ENCODE measurements at places on chromosomes 16 and 17.

- no peak for DNase-seq
Observed at GRCh38 chr17:20968913-20969616, 73.7 kb downstream of the USP22 start.

- no peak for DNase-seq
Observed at GRCh38 chr17:48388955-48389743, 40.9 kb downstream of the SKAP1 start.

GRCh38 chr17:70104791-70105523 is 29.9 kb downstream of the KCNJ16 start:
- no peak for DNase-seq

GRCh38 chr16:24986512-24987303 is 28.5 kb downstream of the ARHGAP17 start:
- peak; percentile 19 for DNase-seq

DNA sequence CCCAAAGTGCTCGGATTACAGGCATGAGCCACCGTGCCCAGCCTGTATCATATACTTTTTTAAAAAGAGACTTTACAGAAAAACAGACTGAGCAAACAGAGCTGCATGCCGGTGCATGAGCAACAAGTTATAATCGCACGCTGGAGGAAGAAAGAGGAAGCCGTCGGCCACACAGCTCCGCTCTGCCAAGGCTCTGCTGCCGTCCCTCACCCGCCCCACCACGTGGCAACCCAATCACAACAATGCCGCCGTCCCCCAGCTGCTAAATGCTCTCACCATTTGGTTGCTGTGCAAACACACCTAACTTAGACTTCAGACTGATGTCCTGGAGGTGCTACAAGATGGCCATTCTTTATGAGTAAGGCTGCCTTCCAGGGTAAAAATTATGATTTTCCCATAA is 83.5 kb downstream of the ADCY9 start:
- peak; percentile 73 for DNase-seq

GRCh38 chr16:4765511-4766474 is 1.2 kb downstream of the ZNF500 start:
- DNase-seq = no peak

DNA sequence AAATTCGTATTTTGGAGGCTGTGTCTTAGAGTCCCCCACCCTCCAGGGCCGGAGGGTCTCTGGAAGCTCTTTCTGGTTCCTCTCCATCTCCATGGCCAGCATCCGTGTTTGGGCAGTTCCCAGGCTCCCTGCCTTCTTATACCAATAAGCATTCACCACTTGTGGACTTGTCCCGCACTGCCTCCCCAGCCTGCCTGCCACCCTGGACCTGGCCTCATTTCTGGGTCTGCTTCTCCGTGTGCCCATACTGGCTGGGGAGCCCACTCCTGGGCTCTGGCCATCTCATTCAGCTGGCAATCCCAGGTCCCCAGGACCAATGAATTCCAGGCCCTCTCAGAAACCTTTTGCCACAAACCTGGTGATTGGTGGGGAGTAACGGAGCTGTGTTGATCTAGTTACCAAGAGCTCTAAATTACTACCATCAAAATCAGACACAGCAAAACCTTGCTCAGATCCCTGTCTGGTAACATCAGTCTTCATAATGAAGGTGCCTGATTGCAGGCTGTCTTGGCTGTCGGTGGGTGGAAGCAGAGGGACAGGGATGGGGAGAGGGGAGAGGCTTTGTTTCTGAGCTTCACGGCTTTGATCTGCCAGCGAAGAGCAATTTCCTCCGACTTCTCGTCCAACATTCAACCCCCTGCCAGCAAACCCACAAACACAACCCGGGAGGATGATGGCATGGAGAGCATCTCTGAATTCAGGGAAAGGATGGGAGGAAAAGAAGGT is 27.7 kb upstream of the CRHR1 start:
- DNase-seq = no peak

All from tongue (tissue), 3 donors.